ENCODE measurements at places on chromosomes 7 and 10.

DNA sequence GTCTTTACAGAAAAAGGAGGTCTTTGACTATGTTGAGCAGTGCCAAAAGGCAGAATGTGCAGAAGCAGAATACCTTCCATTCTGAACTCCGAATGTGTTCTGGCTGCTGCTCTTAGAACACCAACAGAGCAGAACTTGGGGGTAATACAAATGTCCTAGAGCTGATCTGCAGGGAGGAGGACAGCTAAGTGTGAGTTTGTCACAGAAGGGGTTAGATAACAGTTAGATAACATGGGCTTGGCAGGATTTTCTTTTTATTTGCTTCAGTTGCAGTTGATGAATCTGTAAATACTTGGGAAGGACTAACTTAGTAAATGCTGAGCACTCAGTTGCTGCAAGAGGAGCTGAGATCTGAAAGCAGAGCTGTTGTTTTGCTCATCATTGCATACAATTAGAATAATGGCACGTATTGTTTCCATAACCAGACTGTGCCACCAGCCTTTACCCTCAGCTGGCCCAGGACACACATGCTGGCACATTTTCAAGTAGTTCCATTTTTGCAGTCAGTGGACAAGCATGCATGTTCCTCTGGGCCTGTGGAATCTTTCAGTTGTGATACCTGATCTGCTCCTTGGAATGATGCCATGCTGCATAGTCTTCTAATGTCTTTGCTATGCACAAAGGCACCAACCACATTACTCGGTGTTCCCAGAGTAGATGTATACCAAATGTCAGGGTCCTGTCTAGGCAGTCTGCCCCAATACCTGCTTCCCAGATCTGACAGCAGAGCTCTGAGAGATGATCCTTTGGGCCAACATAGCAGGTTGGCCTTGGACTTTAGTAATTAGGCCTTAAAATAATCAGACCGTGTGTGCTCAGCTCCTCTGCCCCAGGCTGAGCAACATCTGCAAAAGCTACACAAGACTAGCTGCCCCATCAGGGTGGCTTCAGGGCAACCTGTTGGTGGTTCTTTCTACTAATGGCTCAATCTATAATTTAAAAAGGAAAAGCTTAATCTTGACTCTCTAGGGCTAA lies 55.7 kb downstream of the GSDME start:
- DNase-seq, result no peak

DNA sequence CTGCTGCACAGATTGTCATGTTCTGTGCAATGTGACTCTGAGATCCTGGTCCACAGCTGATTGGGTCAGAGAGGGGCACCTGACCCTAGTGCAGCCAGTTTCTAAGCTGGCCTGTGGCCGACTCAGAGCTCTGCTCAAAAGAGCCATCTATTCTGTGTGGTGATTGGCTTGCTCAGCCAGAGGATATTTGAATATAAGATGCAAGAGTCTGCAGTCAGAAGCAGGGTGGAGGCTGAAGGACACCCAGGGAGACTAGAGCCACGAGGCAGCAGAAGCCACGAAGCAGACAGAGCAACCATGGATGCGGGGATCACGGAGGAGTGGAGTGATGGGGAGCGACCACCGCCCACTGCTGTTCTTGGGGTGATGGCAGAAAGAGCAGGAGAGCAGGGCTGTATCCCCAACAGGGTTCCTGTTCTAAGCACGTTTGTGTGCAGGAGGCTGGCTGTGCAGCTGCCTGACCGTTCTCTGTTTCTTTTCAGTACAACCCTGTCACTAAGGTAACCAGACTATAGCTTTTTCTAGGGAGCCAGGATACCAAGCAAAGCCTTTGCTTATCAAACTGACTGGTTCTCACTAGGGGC lies 19.5 kb upstream of the RHEB start:
- peak; percentile 97 for DNase-seq

- DNase-seq, result no peak
These were observed 7.1 kb downstream of the KCNMA1 start for GRCh38 chr10:77630507-77630848.

- no peak for DNase-seq
These were observed 97.1 kb downstream of the GNAI1 start for GRCh38 chr7:80231707-80232106.

- no peak for DNase-seq
These were observed 181.3 kb downstream of the CDK14 start for GRCh38 chr7:90777465-90777864.

All from NCI-H1436 treated with DMSO at 0.1 percent for 48 hours (cell line).